Head of caudate nucleus (tissue), 42 donors: ENCODE measurements at places on chromosomes 11 and 22.

GRCh38 chr11:18936002-18936673 lies 3.1 kb downstream of the MRGPRX1 start:
- DNase-seq: no peak

DNA sequence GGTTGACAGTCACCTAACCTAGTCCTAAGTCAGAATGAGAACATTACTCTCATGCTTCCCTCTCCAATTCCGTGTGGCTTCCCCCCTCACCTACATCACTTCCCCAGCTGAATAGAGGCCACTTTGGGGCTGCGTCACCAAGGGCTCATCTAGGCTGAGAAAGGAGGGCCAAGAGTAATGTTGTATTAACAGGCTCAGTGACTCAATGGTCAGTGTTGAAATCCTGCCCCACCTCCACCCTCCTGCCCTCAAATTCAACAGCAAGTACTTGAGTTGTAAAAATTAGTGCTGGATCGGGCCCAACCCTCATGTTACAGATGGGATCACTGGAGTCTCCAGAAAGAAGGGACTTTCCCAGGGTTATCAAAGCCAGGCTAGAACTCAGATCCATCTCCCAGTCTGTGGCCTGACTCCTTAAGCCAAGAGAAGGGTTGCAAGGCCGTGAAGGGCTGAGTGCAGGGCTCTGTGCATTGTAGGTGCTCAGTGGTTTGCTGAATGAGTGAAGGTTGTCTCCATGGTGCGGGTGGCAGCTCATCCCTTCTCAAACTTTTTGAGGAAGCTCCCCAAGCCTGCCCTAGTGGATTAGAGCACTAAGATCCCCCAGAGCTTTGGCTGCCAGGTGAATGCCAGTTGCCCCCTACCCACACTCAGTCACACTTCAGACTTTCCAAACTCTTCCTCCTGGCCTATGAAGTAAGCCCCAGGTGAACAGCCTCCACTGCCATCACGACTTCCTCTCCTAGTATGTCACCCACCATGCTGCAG lies 3.2 kb downstream of the DGAT2 start:
- DNase-seq: no peak

- DNase-seq: no peak
Measured at GRCh38 chr11:43941257-43941994, 1.0 kb upstream of the C11orf96 start.

DNA sequence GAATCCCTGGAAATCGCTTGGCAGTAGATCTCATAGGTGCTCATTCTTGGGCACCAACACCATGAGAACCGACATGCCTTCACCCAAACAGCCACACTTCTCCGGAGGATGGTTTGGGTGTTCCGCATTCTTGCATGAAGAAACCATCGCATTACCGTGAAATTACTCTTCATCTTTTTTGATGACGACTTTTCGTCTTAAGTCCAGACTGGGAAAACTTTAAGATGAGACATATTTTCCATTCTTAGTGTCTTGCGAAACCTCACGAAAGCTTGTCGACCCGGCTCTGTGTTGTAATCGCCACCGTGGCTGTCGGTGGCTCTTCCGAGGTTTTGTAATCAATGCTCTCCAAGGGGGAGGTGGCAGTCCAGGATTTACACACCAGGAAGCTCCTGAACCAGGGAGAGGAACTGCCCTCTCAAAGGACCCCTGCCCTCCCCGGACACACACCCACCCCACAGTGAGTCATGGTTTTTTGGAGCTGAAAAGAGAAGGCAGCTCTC lies 1.7 kb downstream of the TOM1 start:
- DNase-seq: no peak

GRCh38 chr11:27312110-27312509 lies 50.9 kb downstream of the CCDC34 start:
- no peak for DNase-seq
